ENCODE measurements at places on chromosomes 3 and 15.

DNA sequence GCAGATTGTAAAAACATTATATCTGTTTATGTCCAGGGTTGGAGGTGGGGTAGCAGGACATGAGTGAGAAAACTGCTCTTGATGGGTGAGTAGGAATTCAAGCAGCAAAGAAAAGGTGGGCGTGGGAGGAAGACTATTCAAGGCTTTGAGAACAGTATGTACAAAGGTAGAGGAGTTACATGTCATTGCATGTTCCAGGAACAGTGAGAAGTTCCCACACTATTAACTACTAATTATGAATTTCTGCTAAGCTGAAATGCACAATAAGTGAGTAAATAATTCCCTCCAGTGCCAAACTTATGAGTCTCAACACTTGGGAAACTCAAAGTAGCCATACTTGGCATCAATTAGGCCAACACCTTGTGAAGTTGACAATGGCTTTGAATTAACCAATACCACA, 80.1 kb downstream of the SRGAP3 start:
- DNase-seq: no peak

GRCh38 chr3:46613313-46614005, 1.1 kb downstream of the FAM240A start:
- no peak for DNase-seq

DNA sequence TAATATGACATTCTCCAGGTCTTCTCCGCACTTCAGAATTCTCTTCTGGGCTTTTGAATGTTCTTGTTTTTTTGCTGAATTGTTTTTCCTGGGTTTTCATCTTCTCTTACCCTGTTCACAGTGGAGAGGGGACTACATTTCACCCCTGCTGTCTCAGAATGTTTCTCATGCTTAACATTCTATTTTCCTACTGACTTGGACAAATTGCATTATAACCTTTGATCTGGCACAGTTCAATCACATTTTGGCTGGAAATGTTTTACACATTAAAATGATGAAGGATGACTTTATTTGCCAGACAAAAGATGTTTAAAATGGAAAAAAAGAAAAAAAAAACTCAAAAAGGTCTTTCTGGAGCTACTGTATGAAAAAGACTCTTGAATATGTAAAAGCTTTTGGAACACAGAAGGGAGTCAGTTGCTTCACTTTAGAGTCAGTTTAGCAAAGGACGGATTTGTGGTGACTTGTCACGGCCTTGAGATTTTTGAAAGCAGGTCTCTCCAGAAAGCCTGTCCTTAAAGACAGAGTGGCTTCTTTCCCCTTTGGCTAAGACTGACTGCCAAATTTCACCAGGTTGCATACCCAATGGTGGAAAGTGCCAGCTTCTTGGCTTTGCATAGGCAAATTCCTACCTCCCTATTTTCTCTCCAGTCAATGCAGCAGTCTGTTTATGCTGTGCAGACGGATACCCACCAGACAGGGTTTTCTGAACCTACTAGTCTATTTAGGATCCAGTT, 401.0 kb upstream of the TBL1XR1 start:
- DNase-seq: no peak

DNA sequence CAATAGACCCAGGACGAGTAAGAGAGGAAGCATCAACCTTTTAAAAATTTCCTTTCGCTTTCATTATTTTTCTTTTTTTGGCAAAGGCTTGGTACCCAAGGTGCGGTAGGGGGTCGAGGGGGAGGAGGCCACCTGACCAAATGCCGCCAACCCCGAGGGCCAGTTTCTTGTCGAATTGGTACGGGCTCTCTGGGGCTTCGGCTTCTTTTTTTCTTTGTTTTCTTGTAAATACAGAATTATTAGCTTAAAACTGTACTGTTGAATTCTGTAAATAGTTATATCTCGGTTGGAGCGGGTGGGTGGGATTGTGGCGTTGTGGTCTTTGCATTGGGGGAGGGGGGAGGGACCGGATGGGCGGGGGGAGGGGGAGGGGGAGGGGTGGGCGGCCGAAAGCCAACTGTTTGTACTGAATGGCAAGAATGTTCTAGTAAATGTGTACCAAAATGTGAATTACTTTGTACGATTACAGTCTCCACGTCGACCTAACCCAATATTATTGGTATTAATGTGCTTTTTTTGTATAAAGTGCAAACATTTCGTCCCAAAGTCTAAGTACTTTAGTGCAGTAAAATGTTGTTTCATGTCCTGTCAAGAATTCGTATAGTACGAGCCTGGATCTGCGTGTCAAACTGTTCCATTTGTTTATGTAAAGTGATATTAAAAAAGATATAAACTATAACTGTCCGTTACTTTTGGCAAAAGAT, 4.7 kb downstream of the ZIC1 start:
- no peak for DNase-seq

GRCh38 chr3:72182206-72182605, 397.3 kb upstream of the PROK2 start:
- no peak for DNase-seq

DNA sequence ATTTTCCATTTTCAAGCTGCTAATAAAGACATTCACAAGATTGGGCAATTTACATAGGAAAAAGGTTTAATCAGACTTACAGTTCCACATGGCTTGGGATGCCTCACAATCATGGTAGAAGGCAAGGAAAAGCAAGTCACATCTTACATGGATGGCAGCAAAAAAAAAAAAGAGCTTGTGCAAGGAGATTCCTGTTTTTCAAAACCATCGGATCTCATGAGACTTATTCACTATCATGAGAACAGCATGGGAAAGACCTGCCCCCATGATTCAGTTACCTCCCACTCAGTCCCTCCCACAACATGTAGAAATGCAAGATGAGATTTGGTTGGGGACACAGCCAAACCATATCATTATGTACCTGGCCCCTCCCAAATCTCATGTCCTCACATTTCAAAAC, 202.0 kb downstream of the FNDC3B start:
- DNase-seq: no peak

DNA sequence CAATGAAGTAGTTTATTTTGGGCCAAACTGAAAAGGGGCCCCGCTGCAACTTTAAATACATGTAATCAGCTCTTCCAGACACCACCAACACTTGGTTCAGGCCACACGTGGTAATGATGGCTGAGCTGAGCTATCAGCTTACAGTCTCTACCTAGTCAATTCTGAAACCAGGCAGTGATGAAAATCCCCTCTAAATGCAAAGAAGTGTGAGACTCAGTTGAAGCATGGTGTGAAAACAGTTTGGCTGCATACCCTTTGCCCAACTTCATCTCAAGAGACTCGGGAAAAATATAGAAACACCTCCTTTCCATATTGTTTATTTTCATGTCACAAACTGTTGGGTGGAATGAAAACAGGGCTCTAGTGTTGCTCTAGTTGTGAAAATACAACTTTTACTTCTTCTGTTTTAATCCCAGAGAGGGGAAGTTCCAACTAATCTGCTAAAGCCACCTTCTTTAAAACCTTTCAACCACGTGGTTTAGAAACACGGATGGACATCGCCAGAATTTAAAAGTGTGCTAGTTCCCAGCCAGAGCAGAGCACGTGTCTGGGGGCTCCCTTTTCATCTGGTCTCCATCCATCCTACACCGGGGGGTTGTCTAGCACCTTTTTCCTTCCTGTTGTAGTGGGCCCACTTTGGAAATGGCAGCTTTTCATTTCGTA, 229.1 kb downstream of the EPHB1 start:
- DNase-seq: no peak

DNA sequence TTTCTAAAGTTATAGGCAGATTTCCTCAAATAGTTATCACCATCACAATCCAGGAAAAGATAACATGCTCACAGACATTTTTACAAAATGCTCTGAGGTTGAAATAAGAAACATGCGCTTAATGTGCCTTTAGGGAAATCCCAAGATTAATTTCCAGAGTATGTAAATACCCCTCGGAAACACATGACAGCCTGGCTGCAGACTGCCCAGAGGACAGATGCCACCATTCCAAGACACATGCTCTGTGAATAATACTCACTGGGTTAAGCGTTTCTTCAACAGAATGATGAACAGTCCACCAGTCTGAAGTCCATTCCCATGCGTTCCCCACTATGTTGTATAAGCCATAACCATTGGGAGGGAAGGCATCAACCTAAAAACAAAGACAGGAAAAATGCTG, 56.5 kb downstream of the SUMF1 start:
- DNase-seq: no peak

- peak; percentile 80 for DNase-seq
These were observed at the start of gene RAB5A for GRCh38 chr3:19946832-19947548. Gene RAB5A (plus strand): TSS chr3:19947097. CDS start chr3:19950899, 3,802 bp downstream.

- DNase-seq: peak; percentile 81
These were observed 18.2 kb downstream of the SENP8 start for GRCh38 chr15:72136170-72137051.

- DNase-seq: no peak
These were observed 74.9 kb downstream of the IGF1R start for GRCh38 chr15:98723195-98723594.

GRCh38 chr3:178352326-178353005, 183.8 kb upstream of the KCNMB2 start:
- no peak for DNase-seq

GRCh38 chr3:124845406-124845805, 41.8 kb downstream of the ITGB5 start:
- DNase-seq: no peak

DNA sequence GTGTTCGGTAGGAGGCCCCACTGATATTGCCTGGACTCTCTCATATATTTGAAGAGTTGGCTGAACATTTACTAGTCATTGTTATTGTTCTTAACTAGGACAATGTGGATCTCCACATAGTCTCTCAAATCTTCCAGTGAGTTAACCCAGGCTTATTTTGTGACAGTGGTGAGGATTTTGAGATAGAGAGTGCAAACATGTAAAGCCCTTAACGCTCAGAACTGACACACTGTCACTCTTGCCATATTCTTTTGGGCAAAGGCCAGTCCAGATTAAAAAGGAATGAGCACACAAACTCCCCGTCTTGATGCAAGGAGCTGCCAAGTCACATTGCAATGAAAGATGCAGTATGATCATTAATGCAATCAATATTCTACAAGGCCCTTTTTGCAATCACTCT, 431.9 kb upstream of the AZI2 start:
- DNase-seq: no peak

DNA sequence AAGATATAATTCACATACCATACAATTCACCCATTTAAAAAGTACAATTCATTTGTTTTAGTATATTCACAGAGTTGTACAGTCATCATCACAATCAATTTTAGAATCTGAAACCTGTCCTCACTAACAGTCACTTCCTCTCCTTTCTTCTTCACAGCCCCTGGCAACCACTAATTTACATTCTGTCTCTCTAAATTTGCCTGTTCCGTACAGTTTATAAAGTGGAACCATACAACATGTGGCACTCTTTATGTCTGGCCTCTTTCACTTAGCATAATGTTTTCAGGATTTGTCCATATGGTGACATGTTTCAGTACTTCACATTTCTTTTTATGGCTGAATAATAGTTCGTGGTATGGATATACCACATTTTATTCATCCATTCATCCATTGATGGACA, 22.7 kb downstream of the ERICH6 start:
- no peak for DNase-seq

DNA sequence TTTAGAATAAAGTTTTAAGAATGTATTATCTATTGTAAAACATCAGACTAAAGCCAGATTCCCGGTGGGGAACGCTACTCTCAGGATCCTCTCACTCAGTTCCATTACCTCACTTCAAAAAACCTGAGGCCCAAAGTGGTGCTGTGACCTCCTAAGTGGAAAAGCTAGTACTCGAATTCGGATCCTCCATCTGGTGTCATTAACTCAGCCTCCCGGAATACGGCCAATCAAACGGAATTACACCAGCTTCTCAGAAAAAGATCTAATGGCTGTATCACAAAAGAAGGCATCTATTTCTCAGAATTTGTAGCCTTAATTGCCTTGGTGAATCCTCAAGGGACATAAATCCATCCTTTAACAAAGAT, 627 bp downstream of the ACAD11 start:
- DNase-seq: no peak

GRCh38 chr3:182583545-182583944, 209.8 kb upstream of the ATP11B start:
- DNase-seq: no peak

- DNase-seq: no peak
These were observed 8.5 kb upstream of the CCDC80 start for GRCh38 chr3:112649478-112649735.

GRCh38 chr3:136787349-136787748, 31.6 kb upstream of the SLC35G2 start:
- DNase-seq: no peak

DNA sequence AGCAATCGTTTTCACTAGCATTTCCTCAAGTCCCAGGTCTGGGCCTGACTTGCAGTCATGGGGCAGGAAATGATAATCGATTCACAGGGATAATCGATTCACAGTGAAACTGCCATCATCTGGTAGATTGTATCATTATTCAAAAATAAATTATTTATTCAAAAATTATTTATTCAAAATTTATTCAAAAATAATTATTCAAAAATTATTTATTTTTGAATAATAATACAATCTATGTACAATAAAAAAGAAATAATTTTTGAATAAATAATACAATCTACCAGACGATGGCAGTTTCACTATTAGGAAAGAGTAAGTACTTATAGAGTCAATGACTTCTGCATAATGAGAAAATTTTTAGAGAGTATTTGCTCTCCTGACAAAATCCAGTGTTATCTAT, 28.1 kb upstream of the PROK2 start:
- DNase-seq: no peak

DNA sequence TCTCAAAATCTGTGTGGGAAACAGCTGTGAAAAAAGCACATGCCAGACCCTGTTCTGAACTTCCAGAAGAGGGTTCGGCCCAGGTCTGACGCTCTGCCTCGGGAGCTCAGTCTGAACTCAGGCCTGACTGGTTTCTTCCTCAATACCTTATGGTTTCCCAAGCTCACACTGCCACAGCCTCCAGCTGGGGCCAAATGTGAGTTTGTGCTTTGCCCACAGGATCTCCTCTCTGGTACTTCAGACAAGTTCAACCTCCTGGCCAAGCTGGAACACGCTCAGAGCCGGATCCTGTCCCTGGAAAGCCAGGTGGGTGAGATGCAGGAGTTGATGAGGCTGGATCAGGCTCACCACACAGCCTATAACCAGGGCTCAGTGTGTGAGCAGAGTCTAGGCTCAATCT, 33.8 kb downstream of the CYP11A1 start:
- no peak for DNase-seq

GRCh38 chr15:63231206-63231605, 41.8 kb downstream of the RAB8B start:
- DNase-seq: no peak

GRCh38 chr3:82637574-82637973, 876.1 kb upstream of the GBE1 start:
- DNase-seq: no peak

- DNase-seq: no peak
These were observed 18.0 kb upstream of the LOXL1 start for GRCh38 chr15:73908030-73908821.

DNA sequence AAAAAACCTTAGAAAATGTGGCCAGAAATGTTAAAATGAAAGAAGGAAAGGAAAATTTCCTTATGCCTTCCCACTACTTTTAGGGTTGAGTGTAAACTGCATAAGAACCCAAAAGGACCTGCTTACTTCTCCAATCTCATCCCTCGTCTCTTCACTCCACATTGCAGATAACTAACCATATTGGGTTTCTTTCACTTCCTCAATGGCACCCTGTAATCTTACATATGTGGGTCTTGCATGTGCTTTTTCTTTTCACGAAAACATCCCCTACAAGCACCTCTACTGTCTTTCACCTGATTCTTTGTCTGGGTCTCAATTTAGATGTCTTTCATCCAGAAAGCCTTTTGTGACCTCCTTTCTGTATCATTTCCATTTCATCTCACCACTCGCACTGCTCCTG, 23.1 kb downstream of the EOMES start:
- DNase-seq: no peak

- DNase-seq: no peak
These were observed 23.9 kb downstream of the SLTM start for GRCh38 chr15:58909616-58910015.
